T1000 (cell line): ENCODE measurements at places on chromosomes 2 and 18.
A peak's percentile ranks its signal among the peaks of the same experiment; 100 is the strongest.

DNA sequence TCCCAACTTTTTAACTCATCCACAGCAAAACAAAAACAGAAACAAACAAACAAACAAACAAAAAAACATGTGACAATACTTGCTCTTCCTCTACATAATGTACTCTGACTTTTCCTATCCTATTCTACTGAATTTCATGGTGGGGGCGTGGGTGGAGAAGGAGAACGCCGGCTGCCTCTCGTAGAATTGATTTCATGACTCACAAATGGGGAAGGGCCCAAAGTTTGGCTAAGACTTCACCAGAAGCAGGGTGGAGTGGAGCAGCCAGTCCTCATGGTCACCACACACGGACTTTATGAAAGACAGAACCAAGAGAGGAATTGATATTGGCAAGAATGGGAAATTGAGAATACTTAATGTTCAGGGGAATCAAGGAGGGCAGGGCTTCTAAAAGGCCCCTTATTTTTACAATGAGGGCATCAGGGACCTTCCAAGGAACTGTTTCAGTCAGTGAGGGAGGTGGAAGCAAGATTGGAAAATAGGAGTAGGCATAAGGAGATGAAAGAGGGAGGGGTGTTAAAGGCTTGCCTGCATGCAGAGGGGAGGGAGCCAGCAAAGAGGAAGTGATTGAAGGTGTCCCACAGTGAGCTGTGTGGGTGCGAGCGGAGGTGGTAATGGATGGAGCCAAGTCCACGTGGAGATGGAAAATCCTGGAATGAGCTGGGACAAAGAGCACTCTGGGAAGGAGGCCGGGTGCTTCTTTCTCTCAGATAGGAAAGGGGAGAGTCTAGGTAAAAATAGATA lies 27.9 kb downstream of the MARCHF4 start:
- DNase-seq: no peak

DNA sequence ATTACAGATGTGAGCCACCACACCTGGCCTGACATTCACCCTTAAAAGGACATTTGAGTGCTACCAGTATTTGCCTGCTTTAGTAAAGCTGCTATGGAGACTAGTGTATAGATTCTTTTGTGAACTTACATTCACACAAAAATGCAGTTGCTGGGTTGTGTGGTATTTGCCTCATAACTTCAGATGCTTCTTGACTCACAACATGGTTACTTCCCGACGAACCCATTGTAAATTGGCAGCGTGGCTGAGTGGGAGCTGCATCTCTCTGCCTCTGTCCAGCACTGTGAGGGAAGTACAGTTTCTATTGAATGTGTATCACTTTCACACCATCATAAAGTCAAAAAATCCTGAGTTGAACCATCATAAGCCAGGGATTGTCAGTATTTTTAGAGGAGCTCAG lies 56.9 kb downstream of the RRM2 start:
- DNase-seq: no peak

DNA sequence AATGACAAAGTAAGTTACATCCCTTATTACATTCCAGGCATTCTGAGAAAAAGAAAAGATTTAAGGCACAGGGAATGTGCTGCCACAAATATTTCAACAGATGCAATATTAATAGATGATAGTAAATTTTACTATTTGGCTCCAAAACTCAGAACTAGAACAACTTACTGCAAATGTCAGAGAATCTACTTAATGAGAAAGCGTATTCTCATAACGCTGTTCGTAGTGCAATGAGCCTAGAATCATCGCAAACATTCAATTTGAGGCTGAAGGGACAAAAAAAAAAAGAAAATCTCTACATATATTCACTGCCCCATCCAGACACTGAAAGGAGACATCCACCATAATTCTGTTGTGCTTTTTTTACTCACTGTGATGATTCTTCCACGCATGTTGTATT lies 272.1 kb upstream of the DOK6 start:
- DNase-seq: no peak

DNA sequence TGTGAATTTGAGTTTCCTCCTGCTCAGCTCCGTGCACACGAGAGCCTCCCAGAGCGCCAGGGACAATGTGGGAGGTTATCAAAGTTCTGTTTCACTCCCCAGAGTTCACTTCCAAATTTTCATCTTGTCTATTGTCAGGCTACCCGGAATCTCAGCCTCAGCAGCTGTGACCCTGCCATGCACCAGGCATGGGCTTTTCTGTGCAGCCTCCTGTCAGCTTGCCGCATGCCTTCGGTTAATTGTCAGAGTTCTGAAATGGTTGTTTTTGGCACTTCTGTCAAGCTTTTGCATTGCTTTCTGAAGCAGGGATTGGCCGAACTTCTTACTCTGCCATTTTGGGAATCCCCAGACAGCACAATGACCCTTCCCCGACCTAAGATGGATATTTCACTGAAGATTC lies 60.4 kb downstream of the SH3YL1 start:
- DNase-seq: no peak

DNA sequence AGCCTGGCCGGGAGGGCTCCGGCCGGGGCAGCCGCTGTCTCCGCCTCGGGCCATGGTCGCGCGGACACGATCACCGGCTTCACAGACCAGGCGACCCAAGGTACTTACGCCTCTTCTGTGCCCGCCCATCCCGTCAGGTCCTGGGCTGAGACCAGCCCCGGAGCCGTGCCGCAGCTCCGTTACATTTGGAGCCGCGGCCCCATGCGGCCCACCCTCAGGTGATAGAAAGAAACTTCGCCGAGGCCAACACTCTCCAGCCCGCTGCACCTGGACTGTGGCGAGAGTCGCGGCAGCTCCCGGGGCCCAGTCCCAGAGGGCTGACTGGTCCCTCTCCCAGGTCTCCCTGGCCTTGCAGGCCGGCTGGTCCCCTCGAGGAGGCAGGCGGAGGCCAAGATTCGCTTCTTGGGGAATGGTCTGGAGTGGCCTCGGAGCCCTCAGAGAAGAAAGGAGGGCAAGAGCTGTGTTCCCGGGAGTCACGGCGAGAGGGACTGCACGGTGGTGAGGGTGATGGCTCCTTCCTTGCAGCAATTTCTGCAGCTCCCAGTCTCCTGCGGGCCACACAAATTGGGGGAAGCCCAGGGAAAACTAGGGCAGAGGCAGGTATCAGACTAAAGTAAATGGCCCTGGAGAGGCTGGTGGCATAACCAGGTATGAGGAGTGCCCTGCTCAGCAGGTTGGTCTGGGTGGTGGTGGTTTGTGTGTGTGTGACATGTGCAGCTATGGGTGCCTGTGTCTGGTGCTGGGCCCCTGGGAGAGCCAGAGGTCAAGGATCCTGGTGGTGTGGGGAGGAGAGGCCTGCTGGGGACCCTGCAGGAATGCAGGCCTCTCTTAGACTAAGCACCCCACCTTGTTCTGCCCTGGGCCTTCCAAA lies 822 bp downstream of the GDF7 start:
- no peak for DNase-seq

DNA sequence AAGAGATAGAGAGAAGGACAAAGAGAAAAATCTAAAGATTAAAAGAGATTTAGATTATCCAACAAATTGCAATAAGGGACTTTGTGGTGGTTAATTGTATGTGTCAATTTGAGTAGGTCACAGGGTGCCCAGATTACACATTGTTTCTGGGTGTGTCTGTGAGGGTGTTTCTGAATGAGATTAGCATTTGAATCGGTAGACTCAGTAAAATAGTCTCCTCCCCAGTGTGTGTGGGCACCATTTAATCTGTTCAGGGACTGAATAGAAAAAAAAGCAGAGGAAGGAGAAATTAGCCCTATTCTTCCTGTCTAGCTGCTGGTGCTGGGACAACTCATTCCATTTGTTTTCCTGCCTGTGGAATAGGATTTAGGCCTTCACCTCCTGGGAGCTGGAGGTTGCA lies 339.8 kb upstream of the EPHA4 start:
- no peak for DNase-seq

DNA sequence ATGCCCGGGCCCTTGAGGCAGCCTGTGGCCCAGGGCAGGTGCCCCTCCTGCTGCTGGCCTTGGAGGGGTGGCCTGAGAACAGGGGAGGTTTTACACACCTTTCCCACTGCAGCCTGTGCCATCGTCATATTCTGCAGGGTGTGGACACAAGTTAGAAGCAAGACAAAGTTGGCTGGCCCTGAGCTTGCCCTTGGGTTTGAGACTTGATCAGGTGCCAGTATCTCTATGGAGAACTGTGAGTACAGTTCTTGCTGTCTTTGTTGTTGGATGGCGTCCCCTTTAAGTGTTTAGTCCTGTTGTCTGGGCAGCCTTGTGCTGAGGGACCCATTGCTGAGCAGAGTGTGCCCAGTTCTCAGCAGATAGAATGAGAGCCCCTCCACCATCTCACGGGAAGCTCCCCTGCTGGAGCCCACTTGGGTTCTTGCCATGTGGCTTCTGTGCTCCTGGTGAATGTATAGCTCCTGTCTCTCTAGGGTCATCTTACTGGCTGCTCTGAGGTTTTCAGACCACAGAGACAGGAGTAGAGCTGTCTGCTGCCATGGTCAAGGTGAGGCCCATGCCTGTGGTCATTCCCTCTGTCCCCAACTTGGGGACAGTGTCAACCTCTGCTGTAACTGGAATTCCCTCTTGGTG lies 115.9 kb downstream of the SH3RF3 start:
- DNase-seq: no peak

DNA sequence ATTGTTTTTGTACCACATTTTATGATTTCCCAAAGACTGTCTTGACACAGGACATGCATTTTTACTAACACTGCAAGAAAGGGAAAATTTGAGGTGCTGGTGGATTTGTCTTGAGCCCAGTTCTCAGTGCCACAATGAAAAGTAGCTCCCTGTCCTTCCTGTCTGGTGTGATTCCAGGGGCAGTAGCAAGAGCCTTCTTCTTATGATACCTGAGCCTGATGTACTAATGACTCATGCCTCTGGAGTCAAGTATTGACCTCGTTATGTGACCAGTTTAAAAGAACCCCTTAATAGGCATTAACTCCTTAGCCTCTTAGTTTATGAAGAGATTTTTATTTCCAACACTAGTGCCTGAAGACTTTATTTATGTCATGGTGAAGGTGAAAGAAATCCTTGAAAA lies 728.6 kb downstream of the SLC4A3 start:
- no peak for DNase-seq

DNA sequence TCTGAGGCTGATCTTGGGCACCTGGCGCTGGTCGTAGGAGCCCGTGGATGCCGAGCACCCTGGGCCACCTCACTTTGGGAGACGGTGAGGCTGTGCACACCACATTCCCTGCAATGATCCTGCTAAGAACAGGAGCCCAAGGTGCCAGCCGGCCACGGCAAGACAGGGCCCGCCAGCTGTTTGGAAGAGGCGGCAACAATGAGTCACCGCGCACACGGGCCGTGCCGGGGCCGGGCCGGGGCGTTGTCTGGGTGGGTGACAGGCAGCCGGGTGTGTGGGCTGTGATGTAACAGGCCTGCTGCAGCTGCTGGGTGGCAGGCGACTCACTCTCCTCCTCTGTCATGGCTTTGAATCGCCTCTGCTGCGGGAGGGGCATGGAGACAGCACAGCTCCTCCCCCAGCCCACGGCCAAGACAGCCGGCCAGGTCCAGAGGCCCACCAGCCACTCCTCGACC lies 49.7 kb upstream of the ODC1 start:
- peak; percentile 80 for DNase-seq

- no peak for DNase-seq
Measured at GRCh38 chr2:201270293-201271001, 10.1 kb downstream of the CASP8 start.

GRCh38 chr2:88110830-88111229 lies 17.0 kb downstream of the FABP1 start:
- no peak for DNase-seq

- DNase-seq: no peak
Measured at GRCh38 chr2:210655229-210655975, 99.0 kb downstream of the CPS1 start.

DNA sequence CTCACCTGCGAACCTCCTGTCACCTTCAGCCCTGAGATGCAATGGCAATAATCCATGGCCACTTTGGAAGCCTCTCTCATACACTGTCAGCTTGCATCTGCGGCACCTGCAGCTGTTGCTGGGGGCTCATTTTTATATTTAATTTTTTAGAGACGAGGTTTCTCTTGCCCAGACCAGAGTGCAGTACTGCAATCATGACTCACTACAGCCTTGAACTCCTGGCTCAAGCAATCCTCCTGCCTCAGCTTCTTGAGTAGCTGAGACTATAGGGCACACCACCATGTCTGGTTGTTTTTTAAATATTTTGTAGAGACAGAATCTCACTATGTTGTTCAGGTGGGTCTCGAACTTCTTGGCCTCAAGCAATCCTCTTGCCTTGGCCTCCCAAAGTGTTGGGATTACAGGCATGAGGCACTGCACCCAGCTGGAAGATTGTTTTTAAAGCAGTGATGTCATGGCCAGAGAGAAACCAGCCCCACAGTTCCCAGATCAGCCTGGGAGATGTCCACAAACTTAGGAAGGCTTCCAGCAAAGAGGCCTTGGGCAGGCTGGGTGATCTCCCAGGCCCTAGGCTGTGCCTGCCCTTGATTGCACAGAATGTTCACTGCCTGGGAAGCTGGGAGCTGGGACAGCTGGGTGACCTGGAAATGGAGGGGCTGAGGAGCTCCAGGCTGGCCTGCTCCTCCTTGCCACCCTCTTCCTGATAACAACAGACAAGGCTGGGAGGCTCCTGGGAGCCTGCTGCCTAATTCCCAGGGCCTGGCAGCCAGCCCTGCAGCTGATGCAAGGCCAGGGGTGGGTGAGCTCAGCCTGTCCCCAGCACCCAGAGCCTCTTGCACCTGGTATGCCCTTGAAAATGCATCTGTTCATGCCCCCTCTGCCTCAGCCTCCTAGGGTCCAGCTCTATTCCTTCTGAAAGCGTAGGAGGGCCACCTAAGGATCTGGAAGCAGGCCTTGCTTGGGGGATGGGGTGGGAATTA lies 27.1 kb downstream of the SH2D6 start:
- DNase-seq: no peak

GRCh38 chr2:193738892-193739291 lies 1544.2 kb upstream of the TMEFF2 start:
- DNase-seq: no peak

DNA sequence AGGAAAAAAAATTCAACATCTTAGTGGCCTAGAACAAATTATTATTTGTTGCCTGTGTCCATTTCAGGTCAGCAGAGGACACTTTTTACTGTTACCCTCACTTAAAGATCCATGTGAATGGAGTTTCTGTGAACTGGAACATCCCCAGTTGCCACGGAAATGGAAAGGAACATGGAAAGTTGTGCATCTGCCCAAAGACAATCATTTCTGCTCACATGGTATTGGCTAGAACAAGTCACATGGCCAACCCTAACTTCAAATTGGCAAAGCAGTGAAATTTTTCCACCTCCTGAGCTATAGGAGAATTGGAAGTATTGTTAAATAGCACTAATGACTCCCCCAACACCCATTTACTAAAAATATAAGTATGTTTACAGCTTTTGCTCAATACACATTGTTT lies 71.2 kb upstream of the CCBE1 start:
- DNase-seq: no peak

DNA sequence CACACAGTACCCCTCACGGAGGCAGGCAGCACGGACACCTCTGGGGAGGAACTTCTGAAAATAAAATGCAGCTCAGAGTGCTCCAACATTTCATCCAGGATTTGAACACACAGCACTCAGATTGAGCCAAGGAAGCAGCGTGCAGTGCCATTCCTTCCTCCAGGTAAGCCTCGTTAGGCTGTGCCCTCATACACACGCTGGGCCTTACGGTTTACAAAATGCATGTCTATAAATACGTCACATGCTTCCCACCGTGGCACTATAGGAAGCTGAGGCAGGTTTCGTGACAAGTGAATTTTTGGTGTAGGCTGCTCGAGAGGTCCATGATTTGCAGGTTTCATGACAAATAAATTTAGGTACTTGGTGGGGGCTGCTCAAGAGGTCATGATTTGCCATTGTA lies 131.2 kb downstream of the MYT1L start:
- no peak for DNase-seq
